Stimulated activated naive CD8-positive, alpha-beta T cell treated with anti-CD3 and anti-CD28 coated beads, Interleukin-15, amount 100 ng/mL, for 72 hours (primary cell): ENCODE measurements at places on chromosomes 5 and 9.
A peak's percentile ranks its signal among the peaks of the same experiment; 100 is the strongest.

DNA sequence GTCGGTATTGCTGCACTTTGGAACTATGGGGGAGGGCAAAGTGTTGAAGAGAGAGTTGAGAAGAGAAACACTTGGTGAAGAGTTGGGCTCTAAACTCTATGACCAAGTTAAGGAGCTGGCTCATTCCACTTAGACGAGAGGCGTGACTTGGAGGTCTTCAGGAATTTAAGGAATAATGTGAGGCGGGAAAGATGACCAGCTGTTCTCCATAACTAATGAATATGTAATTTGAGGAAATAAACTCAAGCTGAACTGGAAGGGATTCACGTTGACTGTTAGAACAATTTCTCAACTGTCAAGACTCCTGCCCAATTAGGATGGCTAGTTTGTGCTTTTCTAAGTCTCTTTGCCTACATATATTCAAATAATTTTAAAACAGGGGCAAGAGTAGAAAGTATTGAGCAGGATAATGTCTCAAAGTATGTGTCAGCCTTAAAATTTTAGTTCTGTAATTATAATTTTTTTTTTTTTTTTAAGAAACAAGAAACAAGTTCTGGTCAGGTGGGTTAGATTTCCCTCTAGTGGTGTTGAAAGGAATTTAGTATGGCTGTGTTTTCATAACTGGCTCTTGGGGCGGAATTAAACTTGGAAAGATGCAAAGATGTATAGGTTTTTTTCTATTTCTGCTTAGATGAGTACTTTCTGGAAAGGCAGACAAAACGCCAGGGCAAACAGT lies 33.4 kb downstream of the TMEM252 start:
- DNase-seq: no peak

DNA sequence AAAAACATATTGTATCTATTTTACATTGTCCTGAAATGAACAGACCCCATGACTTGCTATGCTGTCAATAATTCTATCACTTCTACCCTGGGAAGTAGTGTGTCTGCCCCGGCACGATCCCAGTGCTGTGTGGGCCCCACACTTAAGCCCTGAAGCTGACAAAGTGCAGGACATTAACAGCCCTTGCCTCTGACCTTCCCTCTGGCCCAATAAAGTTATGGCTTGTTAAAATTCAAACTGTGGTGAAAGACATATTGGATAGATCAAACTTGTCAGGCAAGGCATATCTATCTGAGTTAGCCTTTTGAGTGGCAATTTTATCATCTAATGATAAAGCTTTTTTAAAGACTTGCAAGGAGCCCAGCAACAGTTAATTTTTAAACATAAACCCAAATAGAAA lies 229.2 kb downstream of the SPOCK1 start:
- no peak for DNase-seq

GRCh38 chr9:128153947-128154695 lies 4.9 kb downstream of the LCN2 start:
- DNase-seq: no peak

GRCh38 chr9:125431741-125432271 lies 170.2 kb downstream of the GAPVD1 start:
- no peak for DNase-seq

DNA sequence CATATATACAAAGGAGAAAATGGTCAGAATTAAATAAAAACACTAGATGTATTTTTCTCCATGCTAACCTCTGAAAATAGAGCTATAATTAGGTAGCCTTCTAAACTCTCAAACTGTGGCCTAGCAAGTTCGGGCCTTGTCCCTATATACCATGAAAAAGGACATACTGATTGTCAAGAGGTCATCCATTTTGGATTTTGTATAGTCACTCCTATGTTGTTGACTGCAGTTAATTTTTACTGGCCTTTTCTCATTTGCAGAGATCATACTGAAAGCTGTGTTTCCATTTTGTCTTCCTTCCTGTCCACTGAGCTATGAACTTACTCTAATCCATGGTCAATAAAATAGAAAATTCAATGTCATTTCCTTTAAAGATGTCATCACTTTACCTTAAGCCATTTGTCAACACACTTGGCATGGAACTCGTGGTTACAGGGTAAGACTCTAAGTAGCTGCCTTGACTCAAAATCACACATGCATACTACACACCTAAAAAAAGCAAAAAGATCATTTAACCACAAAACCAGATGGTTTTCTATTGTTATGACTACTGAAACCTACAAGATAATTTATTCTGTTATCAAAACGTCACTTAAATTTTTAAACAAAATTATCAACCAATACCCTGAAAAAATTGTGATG lies 58.0 kb downstream of the RNF38 start:
- peak; percentile 19 for DNase-seq

GRCh38 chr5:142873831-142874230 lies 103.7 kb downstream of the ARHGAP26 start:
- DNase-seq: no peak

- DNase-seq: no peak
Observed at GRCh38 chr5:15117688-15118087, 246.1 kb upstream of the ANKH start.

- no peak for DNase-seq
Observed at GRCh38 chr9:37371565-37372464, 50.7 kb upstream of the GRHPR start.

DNA sequence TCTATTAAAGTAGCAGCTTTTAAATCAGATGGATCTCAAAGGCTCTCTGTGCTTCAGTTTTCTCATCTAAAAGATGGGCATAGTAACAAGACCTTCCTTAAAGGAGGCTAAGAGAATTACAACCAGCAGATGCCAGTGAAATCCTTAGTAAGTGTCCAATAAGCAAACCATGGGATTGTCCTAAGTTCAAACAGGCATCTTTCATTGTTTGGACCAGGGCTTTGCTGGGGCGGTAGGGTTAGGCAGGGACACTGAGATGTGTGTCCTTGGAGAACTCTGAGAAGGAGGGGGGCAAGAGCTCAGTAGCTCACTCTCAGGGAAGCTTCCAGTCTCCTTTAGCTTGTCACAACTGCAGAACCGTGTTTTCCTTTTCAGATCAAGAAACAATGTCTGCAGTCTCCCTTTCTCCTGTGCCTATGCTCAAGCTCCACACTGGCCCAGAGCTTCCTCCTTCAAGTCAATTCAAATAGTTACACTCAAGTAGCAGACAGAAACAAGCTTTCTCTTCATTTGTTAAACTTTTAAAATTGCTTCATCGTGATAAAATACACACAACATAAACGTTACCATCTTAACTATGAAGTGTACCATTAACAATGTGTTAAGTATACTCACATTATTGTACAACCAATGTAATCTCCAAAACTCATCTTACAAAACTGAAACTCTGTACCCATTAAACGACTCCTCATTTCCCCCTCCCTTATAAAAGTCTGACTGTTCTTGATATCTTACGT lies 216.2 kb downstream of the PIK3R1 start:
- no peak for DNase-seq
